ENCODE measurements at places on chromosomes 6 and 20.

GRCh38 chr20:44382641-44383040, 27.1 kb downstream of the HNF4A start:
- DNase-seq, result no peak

DNA sequence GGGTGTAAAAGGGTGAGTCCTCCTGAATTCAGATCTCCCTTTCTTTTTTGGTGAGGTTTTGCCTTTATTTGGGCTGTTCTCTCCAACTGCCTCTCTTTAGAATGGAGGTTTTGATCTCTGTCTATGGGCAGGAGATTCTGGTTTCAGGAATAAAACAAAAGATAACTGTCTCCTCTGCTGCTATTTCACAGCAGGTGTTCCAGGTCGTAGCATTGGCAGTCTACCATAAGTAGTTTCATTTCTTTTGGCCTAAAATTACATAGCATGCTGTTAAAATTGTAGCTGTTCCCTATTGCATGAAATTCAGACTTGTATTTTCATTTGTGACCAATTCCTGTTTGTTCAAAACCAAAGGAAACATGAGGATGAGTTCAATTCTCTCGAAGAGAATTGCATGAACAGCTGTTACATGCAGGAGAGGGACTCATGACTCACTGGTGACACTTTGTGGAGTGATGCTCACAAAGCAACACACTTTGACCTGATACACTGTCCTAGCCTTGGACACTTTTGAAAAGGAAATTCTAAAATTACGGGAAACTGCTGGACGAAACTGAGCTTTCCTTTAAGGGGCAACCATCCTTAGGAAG, 76.8 kb upstream of the SIRPG start:
- peak; percentile 55 for DNase-seq

- DNase-seq, result no peak
Measured at GRCh38 chr20:62479656-62480055, 3.9 kb upstream of the GATA5 start.

- DNase-seq, result no peak
Measured at GRCh38 chr6:27247133-27247836, at the start of gene PRSS16. Gene PRSS16 (plus strand): TSS chr6:27247701. CDS start chr6:27247738, 37 bp downstream.

DNA sequence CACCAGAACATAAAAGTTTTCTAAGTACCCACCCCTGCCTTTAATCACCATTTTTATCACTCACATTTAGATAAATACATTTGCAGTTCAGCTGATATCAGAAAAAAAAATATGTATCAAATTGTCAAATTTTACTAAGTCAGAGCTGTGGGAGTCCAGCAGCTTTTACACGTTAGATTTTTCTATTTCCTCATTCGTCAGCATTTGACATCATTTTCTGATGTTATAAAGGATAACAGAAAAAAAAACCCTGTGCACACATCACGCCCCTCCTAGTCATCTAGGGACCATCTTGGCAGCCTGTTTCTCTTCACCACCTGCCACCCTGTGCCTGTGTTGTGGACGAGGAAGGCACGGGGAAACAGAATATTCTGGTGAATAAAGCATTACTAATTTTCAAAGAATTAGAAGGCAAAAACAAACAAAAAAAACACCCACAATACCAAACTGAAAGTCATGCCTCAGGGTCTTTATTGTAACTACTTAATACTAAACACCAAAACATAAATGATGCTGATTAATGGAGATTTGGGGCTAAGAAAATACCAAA, 12.4 kb downstream of the B4GALT5 start:
- peak; percentile 82 for DNase-seq

DNA sequence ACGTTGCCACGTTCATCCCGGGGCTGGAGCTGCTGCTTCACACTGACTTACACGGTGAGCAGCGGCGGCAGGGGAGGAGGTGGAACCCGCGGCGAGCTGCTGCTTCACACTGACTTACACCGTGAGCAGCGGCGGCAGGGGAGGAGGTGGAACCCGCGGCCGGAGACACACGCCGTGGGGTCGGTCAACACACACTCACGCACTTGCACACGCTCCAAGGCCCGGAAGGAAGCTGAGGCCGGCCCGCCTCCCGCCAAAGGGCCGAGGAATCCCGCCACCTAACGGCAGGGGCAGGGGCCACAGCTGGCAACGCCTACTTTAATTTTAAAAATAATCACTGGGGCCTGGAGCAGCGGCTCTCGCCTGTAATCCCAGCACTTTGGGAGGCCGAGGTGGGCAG, 94.4 kb upstream of the FOXC1 start:
- DNase-seq, result no peak

DNA sequence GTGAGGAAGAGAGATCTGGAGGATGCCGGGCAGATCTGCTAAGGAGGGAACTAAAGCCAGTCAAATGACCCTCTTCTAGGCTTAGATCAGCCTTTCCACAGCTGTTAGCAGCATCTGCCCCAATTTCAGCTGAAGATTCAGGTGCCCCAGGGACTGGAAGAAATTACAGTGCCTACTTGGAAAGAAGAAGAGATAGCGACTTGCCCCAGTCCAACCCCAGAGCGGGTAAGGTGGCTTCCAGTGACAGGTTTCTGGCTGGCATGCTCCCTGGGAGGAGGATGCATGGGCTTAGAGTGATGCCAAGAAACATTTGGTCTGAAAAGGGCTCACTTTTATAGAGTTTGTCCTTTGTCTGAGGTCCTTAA, 620 bp downstream of the TJAP1 start:
- no peak for DNase-seq

- DNase-seq, result no peak
Measured at GRCh38 chr20:15642676-15643075, 930.6 kb downstream of the KIF16B start.

DNA sequence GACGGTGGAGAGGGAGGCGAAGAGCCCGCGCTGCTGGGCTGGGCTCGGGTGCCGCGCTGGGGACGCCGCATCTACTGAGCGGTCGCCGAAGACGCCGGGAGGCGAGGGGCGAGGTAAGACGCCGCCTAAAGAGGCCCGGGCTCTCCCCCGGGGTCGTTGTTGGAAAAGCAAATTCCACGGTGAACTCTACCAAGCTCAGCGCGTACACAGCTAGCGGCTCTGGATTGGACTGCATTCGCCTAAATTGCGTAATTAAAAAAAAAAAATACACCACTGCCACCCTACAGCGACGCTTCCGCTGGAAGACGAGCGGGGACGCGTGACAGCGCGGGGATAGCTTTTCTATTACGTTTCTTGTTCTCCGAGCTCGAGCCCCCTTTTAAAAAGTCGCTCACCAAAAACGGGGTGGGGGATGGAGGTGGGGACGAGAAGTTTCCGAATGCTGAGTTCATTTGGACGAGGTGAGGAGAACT, 92.0 kb upstream of the PRDM1 start:
- peak; percentile 56 for DNase-seq

DNA sequence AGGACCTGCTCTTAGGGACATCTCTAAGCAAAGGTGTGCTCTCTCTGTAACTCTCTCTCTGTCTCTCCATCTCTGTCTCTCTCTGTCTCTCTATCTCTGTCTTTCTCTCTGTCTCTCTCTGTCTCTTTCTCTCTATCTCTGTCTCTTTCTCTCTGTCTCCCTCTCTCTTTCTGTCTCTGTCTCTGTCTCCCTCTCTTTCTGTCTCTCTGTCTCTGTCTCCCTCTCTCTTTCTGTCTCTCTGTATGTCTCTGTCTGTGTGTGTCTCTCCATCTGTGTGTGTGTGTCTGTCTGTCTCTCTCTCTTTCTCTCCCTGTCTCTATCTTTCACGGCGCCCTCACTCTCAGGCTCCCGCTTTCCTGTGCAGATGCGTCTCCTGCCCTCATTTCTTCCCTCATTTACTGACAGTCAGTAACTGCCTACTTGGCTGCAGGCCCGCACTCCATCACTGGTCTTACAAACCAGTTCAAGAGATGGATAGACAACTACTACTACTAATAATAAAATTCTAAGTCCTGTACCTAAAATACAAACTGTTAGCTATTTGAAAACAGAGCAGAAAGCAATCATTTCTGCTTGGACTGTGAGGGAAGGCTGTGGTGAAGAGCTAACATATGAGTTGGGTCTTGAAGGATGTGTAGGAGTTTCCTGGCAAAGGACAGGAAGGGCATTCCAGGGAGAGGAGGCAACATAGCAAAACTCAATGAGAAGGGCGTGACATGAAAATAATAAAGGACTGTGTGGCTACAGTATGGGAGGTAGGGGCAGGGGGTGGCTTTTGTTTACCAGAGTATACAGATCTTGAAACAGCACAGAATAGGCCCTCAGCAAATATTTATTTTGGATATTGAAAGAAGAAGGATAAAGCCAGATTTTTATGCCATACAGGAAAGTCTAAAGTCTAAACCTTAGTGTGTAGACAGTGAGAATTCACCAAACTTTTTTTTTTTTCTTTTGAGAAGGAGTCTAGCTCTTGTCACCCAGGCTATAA, 67.8 kb upstream of the TAB2 start:
- no peak for DNase-seq

- no peak for DNase-seq
Measured at GRCh38 chr6:149247385-149247763, 70.1 kb upstream of the TAB2 start.

DNA sequence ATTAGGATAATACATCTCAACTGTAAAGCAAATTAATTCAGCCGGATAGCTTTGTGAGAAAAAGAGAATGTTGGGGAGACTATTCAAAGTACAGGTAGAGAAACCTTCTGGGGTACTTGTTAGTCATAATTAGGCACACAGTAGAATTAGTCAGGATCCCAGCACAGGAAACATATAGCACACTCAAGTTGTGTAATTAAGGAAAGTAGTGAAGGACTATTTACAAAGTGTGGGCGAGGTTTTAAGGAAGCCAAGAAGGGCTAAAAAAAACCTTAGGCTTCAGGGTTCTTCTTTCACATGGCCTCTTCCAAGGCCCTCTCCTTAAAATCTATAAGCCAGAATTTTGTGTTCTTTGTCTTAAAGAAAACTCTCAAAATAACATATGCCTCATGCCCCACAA, 126.7 kb downstream of the RTN4IP1 start:
- DNase-seq, result no peak

DNA sequence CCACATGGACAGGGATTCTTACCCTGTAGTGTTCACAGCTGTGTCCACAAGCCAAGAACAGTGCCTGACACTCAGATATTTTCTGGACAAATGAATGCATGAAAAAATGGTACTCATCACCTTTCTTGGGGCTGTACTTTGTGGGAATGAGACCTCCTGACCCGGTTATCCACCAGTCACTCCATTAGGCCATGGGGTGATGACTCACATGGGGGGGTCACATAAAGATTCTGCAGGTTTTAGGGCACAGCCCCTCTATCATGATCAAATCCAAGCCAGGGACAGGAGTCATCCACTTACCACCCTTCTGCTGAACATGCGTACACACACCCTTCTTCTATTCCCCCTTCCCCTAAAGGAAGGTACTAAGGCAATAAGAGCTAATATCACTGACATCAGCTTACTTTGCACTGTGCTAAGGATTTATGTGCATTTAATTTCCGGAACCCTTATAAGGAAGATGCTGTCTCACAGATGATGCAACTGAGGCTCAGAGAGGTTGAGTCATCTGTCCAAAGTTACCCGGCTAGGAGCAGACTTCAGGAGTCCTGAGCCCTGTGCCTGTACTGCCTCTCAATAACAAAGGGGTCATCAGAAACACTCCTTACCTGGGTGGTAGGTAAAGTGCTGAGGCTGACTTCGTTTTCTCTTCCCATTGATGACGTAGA, 107.8 kb downstream of the NFATC2 start:
- DNase-seq, result no peak

DNA sequence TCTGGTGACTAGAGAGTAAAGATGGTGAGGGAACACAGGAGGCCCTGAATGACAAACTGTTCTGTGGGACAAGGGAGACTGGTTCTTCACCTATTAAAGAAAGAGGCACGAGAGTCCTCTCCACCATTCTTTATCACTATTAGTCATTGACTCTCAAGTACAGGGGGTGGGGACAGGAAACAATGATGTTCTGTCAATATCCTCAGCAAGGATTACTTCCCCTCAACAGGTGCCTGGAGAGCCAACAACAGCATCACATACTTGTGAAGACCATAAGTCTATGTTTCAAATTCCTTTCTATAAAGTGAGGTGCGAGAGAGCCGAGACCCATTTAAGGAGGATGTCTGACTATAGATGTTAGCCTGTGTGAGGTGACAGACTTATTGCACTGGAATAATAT, 72.4 kb upstream of the TBC1D7 start:
- no peak for DNase-seq

DNA sequence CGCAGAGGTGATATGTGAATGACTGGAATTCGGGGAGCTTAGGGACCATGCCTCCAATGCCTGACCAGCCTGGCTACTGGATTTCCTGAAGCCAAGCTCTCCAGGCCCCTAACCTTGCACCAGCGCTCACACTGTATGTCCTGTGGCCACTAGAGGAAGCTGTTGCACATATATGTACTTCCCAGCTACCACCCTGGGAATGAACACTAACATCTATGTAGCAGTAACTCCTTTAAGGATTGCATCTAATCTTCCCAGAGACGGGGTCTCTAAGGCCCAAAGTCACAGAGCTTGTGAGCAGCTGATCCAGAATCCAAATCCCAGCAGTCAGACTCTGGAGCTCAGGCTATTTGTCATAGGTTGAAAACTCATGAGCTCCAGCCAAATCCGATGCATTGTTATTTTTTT, 20.4 kb upstream of the BPIFB1 start:
- DNase-seq, result peak; percentile 70

DNA sequence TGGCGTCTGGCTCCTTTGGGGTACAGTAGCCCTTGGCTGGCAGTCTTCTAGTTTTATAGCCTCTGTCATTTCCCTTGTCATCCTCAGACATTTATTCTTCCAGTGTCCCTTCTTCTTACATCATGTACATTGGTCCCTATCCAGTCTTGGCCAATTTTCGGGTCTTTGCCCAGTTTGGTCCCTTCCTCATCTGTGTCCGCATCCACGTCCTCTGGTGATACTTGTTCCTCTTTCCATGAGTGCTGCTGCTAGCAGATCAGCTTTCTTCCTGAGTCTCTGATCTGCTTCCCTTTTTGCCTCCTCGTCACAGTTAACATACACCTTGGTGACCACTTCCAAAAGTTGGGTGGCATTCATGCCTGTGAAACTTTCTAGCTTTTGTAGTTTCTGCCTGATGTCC, 86.2 kb upstream of the GPR6 start:
- no peak for DNase-seq

DNA sequence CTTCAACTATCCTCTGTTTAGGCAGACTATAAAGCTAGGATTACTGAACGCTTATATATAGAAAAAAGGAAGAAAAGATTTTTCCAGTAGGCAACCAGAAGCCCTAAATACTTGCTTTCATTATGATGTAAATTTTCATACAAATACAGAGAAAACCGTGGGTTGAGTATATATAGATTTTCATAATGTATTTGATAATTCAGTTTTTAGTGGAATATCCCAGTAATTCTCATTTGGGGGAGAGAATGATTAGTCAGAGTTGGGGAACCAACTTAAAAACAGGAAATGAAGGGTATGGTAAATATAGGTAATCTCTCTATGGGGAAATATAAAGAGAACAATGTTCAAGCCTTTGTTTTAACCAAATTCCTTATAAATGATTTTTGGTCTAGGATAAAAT, 154.0 kb upstream of the CITED2 start:
- DNase-seq, result no peak

- no peak for DNase-seq
Measured at GRCh38 chr6:14658886-14659561, 541.5 kb downstream of the CD83 start.

DNA sequence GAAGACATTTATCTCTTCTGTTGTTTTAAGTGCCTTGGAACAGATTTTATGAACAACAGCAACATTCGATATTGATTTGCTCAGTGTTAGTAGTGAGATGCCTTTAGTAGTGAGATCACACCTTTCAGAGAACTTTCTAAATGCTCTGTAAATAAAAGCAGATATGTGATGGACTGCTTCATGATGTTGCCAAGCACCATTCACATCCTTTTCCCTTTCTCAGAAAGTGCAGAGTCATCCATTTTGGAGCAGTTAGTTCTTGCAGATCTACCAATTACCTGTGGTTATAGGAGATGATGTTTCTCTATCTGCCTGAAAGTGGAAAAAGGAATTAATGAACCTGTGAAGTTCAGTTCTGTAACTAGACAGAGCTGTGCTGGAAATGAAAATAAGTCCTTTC, 27.0 kb downstream of the CBFA2T2 start:
- no peak for DNase-seq

Data from brain (organoid and tissue), 16 donors.